ENCODE measurements at places on chromosomes 2 and 18. TPM values are rescaled to one million over a fixed set of nuclear protein-coding genes. Genes with fewer than 3 reads are reported as not detected.

DNA sequence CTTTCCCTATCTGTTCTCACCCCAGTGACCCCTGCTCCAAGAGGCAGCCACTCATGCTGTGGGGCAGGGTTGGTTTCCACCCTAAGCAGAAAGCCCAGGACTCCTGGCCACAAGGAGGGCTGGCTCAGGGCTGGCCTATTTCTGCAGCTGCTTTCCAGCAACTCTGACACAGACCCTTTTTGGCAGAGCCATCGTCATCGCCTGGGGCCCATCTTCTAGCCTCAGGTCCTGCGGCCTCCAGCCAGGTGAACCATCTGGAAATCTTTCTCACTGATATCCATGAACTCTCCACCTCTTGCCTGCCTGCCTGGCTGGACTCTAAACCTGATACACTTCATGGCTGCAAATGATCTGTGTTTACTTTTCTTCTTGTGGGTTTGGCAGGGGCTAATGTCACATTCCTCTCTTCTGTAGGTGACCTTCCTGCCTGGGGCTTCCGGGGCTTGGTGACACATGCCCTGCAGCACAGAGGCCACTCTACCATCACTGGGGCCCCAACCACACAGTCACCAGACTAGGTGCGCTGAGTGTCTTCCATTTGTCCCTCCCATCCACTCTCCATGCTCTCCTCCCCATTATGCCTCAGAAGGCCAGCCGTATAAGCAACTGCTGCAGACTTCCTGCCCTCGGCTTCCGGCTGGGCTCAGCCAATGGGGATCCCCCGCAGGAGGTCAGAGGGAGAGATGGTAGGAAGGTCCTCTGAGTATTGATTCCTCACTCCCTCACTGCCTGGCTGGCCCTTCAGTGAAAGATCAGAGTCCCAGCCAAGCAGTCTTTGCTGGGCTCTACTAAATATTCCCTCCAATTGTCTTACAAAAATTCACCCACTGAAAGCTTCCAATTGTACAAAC lies 9.7 kb upstream of the COPS8 start:
- no peak for DNase-seq

- no peak for DNase-seq
Measured at GRCh38 chr2:220081171-220081570, 453.7 kb downstream of the SLC4A3 start.

- peak; percentile 82 for DNase-seq
Measured at GRCh38 chr2:241009601-241010530, 11.4 kb downstream of the SNED1 start.

DNA sequence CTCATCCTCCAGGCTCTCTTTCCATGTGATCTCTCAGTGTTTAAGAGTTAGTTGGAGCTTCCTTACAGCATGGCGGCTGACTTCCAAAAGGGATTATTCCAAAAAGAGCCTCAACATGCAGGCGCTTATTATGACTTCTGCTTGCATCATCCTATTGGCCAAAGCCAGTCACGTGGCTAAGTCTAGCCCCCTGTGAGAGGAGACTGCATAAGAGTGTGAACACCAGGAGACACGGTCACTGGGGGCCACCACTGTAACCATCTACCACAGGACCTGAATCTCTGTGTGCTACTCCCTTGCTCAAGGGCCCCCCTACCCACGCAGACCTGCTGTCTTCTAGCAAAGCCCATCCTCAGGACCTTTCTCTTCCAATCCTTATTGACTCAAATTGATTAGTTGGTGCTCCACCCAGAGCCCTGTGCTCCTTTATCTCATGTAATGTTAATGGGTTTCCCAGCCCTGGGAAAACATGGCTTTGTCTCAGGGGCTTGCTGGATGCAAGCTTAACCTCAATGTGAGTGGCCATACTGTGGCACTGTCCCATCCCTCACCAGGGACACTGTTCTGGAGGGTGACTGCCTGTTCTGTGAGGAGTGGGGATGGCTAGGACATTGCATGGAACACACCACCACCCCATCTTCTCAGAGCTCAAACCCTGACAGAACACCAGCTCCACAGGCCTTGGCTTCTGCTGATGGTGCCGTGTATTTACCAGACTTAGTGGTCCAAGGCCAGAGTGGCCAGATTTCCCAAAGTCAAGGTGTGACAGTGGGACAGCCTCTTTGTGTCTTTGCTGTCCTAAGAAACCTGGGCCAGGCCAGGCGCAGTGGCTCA lies 4.2 kb downstream of the IL1RN start:
- DNase-seq = no peak

- peak; percentile 59 for DNase-seq
Measured at GRCh38 chr2:30689496-30690125, 117.6 kb downstream of the CAPN13 start.

GRCh38 chr2:137969418-137969765 lies 5.1 kb downstream of the HNMT start:
- no peak for DNase-seq

DNA sequence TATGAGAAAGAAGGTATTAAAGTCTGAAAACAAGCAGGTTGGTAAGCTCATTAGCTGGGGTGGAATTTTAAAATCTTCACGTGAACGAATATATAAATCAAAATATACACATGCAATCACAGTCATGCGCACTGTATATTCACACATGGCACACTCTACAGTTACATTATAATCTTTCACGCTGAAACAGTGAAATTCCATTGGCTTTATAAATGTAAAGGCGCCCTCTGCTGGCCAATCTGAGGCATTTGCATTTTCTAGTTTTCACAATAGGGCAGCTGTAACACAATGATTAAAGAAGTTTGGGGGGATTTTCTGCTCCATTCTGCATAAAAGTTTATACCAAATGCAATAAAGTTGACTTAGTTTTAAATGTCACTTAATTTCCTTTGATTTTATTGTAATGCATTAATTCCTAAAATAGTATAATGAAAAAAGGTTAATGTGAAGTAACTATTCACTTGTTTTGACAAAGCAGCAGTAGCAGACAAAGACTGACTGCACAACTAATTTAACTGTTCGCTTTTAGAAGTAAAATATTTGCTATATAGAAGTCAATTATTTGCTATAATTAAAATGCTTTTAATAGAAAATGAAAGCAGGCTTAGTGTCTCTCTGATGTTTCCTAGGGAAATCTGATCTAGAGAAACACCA lies 17.2 kb downstream of the IFIH1 start:
- DNase-seq = peak; percentile 80

DNA sequence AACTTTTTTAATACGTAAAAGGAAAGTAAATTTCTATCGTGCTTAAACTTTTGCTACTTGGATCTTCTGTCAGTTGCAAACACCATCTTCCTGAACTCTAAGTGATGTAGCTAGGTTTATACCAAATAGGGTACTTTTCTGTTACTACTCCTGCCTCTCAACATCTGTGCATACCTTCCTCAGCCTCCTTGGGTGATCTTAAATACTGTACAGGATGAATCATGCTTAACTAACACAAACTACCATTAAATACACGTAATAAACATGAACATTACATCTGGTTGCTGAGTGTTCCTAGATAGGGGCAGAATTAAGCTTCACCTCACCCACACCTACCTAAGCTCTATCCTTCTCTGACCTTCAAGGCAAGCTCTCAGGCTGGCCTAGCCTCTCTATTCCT lies 398.0 kb downstream of the TXNL1 start:
- no peak for DNase-seq

DNA sequence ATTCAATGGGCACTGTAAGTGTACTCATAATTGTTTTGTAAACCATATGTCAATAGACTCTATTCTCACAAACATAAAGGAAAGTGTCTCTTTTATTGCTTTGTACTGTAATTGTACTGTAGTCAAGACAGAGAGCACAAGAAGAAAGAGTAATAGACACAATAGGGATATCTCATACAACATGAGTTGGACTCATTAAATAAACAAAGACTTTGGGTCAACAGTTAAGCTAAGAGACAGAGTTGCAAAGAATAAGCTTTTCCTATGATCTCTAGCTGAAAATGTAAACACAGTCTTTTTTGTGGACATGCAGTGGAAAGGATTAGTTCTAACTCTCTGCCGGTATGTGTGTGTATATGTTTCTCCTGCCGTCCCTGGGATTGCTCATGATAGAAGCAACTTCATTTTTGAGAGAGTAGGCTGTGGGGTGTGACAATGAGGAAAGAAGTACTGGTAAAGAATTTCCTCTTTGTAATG lies 13.9 kb upstream of the KYNU start:
- no peak for DNase-seq

GRCh38 chr2:177229442-177230242 lies 17.0 kb downstream of the HNRNPA3 start:
- DNase-seq = no peak

GRCh38 chr2:69192176-69192945 lies 179.4 kb downstream of the ANTXR1 start:
- no peak for DNase-seq

GRCh38 chr2:16861111-16861510 lies 195.5 kb upstream of the CYRIA start:
- no peak for DNase-seq

DNA sequence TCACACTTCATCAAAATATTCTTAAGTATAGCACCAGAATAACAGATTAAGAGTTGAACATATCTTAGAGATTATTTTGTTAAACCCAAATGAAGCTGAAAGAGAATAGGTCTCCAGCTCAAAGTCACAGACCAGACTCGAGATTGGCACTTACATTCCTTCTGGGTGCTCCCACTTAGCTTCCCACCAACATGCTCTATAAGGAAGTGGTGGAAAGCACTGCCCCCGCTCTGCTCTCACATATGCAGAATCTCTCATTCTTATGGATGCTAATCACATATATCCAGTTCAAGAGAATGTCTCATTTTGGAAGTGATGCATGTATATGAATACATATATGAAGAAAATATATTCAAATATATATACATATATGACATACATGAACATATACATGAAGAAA lies 71.5 kb upstream of the CD226 start:
- DNase-seq = no peak

DNA sequence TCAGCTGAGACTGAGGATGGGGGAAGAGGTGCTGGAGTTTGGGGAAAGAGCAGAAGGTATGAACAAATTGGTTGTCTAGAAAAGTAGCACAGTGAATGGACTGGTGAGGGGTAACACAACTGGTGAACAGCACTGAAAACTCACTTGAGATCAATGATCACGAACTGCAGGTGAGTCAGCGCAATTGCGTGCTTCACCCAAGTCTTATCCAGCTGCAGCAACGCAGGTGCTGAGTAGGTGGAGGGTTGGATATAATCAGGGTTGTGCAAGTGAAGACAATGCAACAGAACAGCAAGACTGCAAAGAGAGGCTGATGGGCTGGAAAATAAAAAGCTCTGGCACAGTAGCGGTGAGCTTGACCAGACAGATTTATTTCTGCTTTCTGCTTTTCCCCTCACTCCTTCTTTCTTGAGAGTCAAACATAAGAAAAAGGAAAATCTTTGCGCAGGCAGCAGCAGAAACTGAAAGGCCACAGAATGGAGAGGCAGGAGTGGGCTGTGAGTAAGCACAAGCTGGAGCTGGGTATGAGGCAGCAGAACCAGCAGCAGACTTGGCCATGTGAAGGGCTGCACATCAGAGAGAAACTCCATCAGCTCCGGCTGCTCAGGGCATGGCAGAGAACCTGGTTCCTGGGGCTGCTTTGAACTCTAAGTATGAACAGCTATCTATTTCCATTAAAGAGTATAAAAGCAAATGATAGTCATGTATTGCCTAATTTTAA lies 99.4 kb upstream of the ARL5A start:
- DNase-seq = no peak

- DNase-seq = no peak
Measured at GRCh38 chr2:31770741-31771140, 190.0 kb upstream of the SRD5A2 start.

DNA sequence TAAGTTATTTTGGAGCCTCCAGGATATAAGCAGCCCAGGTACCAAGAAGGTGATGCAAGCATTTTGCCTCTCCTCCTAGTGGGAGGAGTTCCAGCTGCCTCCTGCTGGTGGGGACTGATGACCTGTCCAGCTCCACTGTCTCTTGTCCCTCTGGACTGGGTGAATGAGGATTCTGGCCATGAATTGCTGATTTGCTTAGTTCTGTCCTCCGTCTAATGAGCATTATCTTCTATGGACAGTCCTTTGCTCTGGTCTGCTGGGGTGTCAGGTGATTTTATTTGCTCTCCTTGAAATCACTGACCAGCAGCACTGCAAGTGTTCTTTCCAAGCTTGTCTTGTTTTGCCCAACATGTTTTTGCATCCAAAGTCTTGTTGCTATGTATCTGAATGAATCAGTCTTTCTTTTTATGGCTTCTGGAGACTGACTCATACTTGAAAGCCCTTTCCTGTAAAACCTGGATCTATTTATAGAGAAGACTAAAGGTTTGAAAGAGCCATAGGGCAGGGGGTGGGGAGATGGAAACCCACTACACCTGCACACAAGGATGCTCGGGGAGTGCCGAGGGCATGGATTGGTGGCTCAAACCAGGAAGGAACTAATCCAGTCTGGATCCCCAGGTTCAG lies 40.5 kb upstream of the EFHD1 start:
- no peak for DNase-seq

- no peak for DNase-seq
Measured at GRCh38 chr18:26051843-26052242, 38.6 kb downstream of the SS18 start.

STARD6 gene
- total RNA-seq = not detected
